ENCODE measurements at places on chromosomes 7 and 10.

DNA sequence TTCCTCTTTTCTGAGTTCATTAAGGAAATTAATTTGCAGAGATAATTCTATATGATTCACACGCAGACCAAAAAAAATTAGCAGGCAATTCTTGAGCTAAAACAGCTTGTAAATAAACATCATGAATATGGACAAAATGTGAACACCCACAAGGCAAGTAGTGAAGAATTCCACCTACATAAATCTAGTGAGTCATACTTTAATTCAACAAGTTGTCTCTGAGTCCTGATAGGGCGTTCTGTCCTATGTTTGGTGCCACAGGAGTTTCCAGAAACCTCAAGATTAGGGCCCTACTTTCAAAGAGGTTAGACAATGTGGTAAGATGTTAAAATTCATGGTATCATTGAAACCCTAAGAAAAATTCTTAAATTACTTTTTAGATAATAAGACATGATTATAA lies 122.3 kb downstream of the SGMS1 start:
- DNase-seq, result peak; percentile 9

GRCh38 chr7:92343714-92344113 lies 97.9 kb downstream of the ANKIB1 start:
- peak; percentile 0 for DNase-seq

GRCh38 chr10:43166880-43167497 lies 28.7 kb downstream of the CSGALNACT2 start:
- DNase-seq, result no peak

- no peak for DNase-seq
Observed at GRCh38 chr7:88842201-88842600, 46.7 kb upstream of the TEX47 start.

GRCh38 chr7:137343281-137343841 lies at the start of gene PTN:
Gene PTN (minus strand): TSS chr7:137343733. CDS start chr7:137254973, 88,760 bp downstream.
- peak; percentile 80 for DNase-seq

- DNase-seq, result no peak
Observed at GRCh38 chr7:64879086-64879730, 23.9 kb upstream of the ZNF273 start.

- DNase-seq, result no peak
Observed at GRCh38 chr10:91541481-91541880, 91.4 kb downstream of the PPP1R3C start.

DNA sequence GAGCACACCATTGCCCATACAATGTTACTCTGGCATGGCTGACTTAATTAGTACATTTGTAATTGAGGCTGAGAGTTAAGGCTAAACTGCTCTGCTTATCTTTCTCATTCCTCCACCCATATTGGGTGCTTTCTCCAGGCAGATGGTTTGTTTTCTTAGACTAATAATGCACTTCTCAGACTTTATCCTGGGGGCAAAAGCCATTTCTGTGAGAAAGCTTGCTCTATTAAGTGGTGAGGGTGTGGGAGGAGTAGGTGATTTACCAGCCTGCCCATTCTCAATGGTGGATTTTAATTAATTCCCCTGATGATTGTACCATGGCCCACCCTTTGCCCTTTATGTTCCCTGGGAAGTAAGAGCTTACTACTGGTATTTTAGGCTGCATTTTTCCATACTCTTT lies 174.8 kb downstream of the FOXP2 start:
- no peak for DNase-seq

- DNase-seq, result no peak
Observed at GRCh38 chr10:86940677-86941076, 16.7 kb downstream of the MMRN2 start.

DNA sequence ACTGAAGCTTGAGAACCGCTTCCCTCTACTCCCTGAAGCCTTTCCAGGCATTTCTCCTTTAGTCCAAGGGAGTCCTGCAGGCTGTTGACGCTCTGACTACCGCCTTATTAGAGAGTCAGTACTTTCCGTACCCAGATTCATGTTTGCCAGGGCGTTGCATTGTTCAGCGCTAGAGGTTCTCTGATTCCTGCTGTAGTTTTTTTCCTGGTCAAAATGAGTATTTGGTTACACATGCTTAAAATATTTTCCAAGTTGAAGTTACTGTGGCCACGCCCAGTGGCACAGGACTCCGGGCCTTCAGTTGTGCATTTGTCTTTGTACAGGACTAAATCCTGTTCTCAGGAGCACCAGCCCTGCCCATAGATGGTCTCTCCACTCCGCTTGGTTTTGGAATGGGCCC lies 7.9 kb downstream of the MTURN start:
- DNase-seq, result peak; percentile 15

DNA sequence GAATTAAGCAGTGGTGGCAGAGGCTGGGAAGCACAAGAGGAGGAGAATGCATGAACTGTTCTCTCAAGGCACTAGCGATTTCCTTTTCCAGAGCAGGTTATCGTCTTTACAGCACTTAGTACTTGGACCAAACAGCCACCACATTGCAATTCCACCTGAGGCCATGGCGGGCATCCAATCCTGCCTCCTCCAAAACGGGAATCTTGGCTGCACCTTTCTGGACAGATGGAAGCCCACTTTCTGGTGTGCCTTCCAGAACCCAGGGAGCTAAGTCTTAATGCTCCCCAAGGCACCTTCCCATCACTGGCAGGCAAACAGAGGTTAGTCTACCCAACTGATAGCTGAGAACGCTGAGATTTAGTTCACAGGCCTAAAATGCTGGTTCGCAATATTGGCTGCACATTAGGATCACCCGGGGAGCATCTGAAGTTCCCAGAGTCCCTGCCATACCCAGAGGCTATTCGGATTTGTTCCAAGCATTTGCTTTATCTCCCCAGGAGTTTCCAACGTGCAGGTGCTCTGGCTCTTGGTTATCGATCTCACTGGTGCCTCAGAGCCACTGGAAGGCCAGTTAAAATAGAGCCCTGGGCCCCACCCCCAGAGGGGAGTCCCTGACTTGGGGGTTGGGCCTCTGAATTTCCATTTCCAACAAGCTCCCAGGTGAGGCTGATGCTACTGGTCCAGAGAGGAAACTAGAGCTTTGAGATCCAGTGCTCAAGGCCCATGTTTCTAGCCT lies 62.2 kb downstream of the KCNMA1 start:
- no peak for DNase-seq

- no peak for DNase-seq
Observed at GRCh38 chr7:24392774-24393173, 108.8 kb downstream of the NPY start.

GRCh38 chr10:88974446-88975376 lies 15.9 kb upstream of the FAS start:
- DNase-seq, result peak; percentile 31

GRCh38 chr7:108454317-108454673 lies 1.9 kb downstream of the NRCAM start:
- no peak for DNase-seq

DNA sequence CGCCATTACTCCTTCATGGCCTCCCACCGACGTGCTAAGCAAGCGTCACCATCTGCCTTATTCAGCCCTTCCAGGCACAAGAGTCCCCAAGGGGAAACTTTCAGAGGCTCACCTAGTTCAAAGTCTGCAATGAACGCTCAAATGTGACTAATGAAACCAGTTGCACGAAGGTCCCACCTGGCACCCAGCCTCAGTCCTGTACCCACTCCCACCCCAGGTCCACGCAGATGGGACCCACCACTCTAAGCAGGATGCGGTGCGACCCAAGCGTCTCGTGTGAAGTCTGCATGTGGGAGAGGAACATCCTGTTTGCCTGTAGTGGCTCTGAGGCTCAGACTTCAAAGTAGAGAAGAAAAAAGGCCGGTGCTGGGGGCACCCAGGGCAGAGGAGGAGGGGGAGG lies 40.3 kb downstream of the RGS10 start:
- DNase-seq, result no peak

GRCh38 chr7:91373111-91373800 lies 109.0 kb downstream of the FZD1 start:
- no peak for DNase-seq

DNA sequence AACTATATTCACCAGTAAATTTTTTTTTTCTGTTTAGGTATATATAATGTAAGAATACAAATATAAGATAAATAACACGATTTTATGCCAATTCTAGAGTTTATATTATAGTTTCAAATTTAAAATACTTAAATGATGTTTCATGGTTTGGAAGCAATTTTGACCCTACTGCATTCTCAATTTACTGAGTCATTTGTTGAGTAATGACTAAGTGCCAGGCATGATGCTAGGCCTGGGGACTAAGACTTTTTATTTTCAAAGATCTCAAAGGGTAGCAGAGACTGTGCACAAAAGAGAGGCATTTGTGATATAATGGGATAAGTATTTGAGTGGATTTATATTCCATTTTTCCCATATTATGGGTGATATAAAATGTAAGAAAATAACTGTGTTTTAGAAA lies 78.9 kb upstream of the SMIM30 start:
- peak; percentile 60 for DNase-seq

DNA sequence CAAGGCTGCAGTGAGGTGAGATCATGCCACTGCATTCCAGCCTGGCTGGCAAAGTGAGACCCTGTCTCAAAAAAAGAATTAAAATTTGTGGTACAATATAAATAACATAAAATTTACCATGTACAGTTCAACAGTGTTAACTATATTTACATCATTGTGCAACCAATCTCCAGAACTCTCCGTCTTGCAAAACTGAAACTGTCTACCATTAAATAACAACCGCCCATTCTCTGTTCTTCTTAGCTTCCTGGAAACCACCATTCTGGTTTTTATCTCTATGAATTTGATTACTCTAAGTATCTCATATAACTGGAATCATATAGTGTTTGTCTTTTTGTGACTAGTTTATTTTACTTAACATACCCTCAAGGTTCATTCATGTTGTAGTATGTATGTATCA lies 167.6 kb downstream of the AUTS2 start:
- DNase-seq, result no peak

DNA sequence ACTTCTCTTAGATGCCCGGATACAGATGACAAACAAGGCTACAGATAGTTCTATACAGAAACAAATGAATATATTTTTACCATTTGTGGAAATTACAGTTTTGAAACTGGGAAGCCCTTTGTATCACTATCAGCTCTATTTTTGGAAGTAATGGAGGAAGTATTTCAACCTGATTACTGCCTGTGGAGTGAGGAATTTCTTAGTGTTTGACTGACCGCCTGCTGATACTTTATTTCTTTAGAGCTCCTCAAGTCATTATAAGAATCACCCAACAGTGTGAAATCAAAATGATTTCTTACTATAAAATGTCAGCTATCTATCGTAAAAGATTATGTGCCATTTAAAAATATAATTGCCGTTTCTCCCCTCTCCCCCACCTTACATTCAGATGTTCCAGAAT lies 290.9 kb downstream of the SDK1 start:
- DNase-seq, result no peak

DNA sequence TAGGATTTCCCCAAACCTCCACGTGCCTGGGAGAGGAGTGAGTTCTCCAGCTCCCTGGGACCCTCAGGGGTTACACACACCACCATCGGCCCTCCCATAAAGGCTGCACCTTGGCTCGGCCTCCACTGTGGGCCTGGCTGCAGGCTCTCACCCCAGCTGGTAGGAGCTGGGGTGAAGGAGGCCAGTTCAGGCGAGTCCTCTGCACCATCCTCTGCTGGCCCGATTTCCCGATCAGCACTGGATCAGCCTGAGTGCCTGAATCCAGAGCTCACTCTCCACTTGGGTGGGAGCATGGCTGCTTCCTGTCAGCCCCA lies 115.1 kb upstream of the RET start:
- DNase-seq, result no peak

- no peak for DNase-seq
Observed at GRCh38 chr10:69894156-69894555, 92.5 kb downstream of the COL13A1 start.

DNA sequence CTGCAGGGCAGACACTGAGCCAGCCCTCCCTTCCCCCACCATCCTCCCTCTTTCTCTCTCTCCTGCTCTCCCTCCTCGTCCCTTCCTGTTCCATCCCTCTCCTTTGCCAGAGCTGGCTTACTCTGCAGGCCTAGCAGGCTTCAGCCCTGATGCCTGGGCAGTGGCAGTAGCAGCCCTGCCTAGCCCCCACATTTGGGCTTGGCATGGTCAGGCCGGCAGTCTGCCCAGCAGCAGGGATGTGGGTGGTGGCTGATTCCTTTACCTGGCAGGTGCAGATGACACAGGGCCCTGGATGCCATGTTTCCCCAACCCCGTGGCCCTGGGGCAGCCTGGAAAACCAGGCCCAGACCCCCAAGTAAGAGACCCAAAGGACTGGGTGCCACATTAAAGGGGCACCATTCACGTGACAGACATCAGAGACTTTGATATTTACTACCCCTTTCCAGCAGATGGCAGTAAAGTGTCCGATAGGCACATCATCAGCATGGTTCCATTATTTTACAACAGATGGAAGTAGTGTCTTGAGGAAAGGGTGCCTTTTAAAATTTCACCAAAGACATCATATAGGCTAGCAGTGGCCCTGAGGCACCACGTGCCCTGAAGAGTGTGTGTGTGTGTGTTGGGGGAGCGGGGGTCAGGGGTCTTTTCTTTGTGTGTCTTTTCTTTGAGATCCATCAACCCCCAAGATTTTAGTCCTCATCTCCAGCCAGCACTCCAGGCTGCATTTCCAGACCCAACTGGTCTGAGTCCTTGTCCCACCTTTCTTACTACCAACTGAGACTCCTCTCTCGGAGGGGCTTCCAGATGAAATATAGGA lies 5.9 kb downstream of the KCP start:
- DNase-seq, result peak; percentile 75

GRCh38 chr10:43043342-43043772 lies 33.5 kb upstream of the RET start:
- no peak for DNase-seq

DNA sequence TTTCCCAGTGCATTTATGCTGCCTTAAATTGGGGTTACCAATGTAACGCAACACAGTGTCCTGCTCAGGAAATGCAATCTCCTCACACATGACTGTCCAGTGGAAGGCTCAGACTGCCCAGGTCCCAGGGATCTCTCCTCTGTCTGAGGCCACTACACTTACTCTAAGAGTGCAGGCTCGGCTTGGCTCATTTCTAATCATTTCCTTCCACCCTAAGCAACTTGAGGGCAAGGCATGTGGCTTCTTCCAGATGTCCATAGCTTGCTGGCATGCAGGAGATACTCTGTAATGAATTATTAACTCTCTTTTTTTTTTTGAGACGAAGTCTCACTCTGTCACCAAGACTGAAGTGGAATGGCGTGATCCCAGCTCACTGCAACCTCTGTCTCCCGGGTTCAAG lies 23.7 kb downstream of the PLAC9 start:
- no peak for DNase-seq

- no peak for DNase-seq
Observed at GRCh38 chr10:44989597-44990301, 11.0 kb upstream of the ZNF22 start.

DNA sequence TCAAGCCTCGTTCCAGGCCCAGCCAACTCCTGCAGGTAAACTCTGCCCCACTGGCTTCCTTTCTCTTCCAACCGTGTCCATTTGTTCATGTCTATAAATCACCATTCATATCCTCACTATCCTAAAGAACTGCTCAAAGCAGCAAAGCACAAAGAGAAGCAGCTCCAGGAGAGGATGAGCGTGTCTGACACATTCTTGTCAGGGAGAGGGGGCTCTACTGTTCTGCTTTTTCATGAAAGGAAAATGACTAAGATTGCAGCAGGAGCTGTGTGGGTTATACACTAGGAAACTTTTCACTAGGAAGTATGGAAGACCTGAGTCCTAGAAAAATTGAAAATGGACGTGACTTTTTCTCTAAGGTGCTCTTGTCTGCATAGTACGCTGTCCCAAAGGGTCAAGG lies 16.7 kb downstream of the AGFG2 start:
- no peak for DNase-seq
